ENCODE measurements at places on chromosomes 5 and 9. TPM values are rescaled to one million over a fixed set of nuclear protein-coding genes. Genes with fewer than 3 reads are reported as not detected.

CNTNAP3B gene
- polyA plus RNA-seq: 5.6 TPM

TMEM215 gene
- 0.54 TPM for polyA plus RNA-seq

DNA sequence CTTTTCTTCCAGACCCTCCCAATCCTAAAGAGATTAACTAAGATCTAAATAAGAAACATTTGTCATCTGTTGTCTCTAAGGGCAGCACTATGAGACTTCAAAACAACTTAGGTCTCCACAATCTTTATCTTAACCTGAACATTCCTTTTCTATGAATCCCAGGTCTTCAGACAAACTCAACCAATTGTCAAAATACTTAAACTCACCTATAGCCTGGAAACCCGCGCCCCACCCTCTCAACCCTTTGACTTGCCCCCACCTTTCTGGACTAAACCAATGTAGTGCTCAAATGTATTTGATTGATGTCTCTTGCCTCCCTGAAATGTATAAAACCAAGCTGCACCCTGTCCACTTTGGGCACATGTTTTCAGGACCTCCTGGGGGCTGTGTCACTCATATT is 76.5 kb upstream of the DMRT1 start:
- no peak for DNase-seq

DNA sequence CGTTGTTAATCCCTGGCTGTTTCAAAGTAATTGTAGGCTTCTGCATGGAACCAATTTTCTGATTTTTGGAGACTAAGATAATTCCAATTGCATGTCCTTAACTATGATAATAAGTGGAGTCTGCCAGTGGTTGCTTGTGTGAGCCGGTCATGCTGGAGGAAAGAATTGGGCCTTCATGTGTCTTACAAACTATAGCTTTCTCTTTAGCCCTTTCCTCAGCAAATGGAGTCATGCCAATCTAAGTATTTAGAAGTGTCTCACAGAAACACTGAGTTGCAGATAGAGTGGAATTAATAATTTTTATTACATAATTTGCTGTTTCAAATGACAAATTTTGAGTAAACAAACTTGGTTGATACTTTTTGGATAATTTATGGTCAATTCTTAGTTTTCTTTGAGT is 200.4 kb downstream of the FBXL7 start:
- no peak for DNase-seq

DNA sequence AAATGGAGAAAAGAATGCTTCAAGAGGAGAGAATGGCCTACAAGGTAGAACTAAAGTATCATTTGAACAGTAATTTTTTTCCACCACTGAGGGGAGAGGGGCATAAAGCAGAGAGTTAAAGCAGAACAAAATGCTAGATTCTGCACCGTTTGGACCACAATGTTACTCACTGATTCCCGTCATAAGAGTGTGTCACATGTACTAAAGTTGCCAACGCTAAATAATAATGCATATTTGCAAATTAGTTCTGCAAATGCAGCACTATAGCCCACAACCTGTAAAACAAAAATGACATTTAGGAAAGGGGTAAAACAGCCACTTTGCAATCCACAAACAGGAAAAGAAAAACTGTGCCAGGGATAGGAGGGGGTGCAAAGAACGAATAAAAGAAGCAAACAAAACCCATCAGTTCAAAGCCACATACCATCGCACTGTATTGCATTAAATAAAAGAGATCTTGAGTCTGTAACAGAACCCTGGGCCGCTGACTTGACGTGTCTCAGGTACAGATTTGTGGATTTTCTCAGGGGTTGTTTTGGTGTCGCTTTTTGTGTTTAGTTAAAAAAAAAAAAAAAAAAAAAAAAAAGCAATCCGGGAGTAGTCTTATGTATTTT is 7.7 kb upstream of the NFIB start:
- no peak for DNase-seq

GRCh38 chr9:35908504-35909125 is 675 bp upstream of the SPAAR start:
- no peak for DNase-seq
